ENCODE measurements at places on chromosomes 11 and 22.
A peak's percentile ranks its signal among the peaks of the same experiment; 100 is the strongest.

DNA sequence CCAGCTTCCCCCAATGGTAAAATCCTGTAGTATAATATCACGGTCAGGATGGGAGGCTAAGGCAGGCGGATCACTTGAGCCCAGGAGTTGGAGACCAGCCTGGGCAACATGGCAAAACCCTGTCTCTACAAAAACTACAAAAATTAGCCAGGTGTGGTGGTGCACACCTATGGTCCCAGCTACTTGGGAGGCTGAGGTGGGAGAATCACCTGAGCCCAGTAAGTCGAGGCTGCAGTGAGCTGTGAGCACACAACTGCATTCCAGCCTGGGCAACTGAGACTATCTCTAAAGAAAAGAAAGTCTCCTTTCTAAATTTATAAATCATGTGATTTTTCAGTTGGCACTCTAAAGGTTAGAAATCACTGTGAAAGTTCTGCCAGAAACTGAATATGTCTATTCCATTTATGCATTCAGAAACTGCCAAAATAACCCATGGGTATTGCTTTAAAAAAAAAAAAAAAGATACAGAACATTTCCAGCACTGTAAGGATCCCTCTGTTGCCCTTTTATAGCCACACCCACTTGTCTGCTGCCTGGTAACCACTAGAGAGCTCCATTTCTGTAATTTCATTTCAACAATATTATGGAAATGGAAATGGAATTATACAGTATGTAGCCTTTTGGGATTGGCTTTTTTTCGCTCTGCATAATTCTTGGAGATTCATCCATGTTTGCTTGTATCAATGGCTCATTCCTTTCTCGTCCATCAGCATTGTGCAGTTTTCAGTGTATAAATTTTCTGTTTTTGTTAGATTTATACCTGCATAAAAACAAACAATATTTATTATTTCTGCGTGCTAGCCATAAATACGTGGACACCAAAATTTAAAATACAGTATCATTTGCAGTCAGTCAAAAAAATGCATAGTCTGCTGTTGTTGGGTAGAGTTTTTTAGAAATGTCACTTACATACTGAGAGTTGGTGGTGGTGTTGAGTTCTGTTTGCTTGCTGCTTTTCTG, 9.4 kb downstream of the CDC45 start:
- no peak for DNase-seq

DNA sequence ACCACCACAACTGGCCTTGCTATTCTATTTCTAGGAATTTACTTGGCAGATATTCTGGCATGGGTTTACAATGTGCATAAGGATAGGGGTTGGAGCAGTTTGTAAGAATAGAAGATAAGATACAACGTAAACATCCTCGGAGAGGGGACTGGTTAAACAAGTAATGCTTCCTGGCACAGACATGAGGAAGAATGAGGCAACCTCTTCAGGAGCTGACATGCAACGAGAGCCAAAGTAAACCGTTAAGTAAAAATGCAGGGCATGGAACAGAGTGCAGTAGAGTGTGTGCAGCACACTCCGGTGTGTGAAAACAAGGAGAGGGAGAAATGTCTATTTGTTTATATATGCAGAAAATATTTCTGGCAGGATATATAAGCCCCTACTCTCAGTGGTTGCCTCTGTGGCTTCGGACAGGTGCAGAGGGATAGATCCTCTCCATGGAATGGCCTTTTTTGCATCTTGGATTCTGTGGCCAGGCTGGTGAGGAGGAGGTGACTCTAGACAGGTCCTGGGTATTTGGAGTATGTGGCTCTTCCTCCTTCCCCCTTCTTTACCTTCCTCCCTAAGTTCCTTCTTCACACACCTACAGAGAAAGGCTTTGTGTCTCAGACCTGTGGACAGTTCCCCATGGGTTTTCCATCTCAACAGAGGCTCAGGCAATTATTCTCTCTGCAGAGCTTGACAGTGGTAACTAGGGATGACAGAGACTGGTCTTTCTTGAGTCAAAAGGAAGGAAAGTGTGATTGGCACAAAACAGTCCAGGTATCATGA, 2.5 kb downstream of the RAB36 start:
- no peak for DNase-seq

GRCh38 chr11:12963051-12963450, 46.1 kb upstream of the RASSF10 start:
- DNase-seq, result no peak

GRCh38 chr11:69369210-69369825, 75.4 kb downstream of the MYEOV start:
- no peak for DNase-seq

DNA sequence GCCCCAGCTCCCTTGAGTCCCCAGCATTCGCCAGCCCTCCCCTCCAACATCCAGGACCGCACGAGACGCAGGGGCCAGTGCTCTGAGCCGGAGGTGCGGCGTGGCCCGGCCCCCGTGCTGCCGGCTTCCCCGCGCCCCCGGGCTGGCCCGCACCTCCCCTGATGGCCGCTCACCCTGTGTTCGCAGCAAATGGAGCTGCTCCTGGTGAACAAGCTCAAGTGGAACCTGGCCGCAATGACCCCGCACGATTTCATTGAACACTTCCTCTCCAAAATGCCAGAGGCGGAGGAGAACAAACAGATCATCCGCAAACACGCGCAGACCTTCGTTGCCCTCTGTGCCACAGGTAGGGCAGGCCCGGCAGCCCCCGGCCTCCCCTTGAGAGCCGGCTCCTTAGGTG, 2.7 kb downstream of the CCND1 start:
- DNase-seq, result no peak

GRCh38 chr11:18000760-18001159, 12.1 kb downstream of the SERGEF start:
- no peak for DNase-seq

DNA sequence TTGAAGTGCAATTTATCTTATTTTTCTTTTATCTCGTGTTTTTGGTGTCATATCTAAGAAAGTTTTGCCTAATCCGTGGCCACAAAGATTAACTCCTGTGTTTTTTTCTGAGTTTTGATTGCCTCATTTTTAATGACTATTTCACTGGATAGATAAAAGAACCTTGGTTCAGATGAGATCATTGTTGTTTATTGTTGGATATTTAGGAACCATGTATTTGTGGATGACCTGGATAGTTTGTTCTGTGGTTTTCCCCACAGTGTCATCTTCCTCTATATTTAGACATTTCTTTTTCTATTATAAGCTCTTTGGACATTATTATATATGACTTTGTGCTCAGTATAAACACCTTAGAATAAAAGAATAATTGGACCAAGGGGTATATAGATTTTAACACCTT, 37.2 kb downstream of the PPP6R3 start:
- no peak for DNase-seq

DNA sequence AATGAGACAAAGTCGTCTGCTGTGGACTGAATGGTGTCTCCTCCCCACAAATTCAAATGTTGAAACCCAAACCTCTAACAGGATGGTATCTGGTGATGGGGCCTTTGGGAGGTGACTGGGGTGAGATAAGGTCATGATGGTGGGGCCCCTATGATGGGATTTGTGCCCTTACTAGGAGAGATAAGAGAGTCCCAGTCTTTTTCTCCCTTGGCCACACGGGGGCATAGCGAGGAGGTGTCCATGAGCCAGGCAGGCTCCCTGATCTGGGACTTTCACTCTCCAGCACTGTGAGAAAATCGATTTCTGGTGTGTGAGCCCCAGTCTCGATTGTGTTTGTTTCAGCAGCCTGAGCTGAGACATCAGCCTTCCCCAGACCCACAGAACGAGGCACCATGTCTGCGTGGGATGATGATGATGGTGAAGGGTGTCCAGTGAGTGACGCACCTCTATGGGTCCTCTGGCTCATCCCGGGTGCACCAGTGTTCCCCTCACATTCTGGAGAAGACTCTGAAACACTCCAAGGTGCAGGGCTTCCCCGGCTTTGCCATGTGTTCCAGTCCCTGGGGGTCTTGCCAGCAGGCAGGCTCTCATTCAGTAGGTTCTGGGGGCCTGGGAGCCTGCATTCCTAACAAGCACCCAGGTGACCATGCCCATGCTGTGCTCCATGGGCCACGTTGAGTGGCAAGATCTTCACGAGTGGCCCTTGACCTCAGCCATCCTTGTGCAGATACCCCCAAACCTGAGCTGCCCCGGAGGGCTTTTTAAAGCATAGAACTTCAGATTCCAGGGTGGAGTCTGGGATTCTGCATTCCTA, 363.0 kb downstream of the CTTN start:
- no peak for DNase-seq

DNA sequence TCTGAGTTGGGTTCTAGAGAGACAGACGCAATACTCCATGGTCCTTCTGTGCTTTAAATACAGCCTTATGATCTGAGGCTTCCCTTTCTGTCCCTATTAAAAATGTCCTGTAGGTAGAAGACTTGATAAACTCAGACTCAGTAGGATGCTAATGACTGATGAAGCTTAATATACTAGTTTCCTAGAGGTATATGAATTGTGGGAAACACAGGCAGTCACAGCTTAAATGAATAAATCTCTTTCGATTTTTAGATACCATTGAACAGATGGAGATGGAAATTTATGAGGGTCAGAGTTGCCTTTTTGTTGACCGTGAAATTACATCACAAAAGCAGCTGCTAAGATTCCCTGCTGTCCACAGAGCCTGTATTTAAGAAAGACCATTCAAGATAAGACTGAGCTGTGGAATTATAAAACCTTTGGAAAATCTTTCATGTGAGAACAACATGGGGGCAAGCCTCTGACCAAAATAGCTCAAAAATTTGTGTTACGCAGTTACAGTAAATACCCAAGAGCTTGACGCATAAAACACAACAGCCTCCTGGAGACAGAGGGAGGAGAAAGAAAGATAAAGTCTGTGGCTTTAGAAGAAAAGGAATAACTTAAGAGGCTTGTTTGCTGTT, 172.3 kb downstream of the AASDHPPT start:
- DNase-seq, result no peak

DNA sequence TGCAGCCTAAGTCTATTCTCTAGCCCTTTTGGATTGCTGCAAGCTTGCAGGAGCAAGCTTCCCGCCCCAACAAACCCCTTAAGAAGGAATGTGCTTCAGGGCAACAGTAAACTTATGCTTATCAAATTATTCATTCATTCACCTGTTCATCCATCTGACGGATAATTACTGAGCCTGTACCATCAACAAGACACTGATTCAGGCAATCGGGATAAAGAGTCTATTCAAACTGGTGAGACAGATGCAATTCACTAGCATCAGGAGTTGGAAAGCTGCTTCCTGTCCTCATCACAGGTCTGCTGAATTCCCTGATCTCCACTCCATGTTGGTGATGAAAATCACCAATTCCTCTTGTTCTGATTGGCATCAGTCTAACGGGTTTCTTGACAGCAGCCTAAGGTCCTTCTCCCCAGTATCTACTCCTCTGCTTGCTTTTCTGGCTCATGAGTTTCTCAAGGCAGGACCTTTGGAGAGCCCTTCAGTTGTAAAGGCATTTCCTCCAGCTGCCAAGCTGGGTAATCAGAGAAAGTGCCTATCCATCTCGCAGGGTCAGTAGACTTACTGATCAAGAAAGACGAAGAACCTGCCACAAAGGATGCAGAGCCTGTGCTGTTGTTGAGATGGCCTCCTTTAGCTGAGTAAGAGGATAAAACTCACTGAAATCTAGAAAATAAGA, 429.0 kb upstream of the SYN3 start:
- no peak for DNase-seq

GRCh38 chr11:27723687-27724086, 23.4 kb upstream of the BDNF start:
- no peak for DNase-seq

DNA sequence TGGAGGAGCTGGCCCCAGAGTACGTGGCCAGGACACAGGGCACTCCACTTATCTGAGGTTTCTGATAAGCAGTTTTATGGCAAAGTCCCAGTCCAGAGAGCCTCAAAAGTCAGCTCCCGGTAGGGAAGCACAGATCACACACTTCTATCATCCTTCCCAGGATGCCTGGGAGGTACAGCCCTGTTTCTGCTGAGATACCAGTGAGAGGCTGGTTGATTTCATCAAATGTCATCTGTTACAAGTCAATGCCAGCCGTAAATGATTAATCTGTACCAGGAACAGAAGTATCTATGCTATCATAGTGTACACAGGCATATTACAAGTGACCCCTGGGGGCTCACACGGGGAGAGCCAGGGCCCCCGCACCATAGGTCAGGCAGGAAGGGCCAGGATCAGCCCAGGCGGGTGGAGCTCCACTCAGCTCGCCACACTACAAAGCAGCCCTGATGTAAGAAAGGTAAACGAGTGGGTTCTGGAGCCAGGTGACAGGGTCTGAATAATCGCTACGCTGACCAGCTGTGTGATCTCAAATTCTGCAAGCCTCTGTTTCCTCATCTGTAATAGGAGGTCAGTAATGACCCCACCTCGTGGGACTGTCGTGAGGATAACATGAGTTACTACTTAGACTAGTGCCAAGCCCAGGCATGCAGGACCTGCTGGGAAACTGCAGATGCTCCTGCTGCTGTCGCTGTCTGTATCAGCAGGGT, 17.6 kb downstream of the PLA2G6 start:
- no peak for DNase-seq

DNA sequence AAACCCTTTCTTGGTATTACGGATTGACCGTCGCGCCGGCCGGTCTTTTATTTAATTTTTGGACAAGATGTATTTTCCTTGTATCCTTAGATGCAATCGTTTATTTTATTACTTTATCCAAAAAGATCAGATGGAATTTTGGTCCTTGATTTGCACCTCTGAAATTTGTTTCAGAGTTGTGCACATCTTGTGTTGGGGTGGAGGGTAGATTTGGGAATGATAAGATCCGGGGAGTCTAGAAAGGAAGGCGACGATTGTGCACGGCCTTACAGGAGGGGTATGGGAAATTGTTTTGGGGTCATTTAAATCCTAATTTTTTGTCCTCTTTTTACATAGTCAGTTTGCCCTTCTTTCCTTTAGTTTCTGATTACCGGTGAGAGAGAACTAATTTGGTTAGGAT, 1.4 kb downstream of the KDM2A start:
- DNase-seq, result no peak

GRCh38 chr11:13376838-13377237, 86.2 kb downstream of the BTBD10 start:
- no peak for DNase-seq

GRCh38 chr11:44972746-44973435, 22.2 kb upstream of the TP53I11 start:
- DNase-seq, result no peak

DNA sequence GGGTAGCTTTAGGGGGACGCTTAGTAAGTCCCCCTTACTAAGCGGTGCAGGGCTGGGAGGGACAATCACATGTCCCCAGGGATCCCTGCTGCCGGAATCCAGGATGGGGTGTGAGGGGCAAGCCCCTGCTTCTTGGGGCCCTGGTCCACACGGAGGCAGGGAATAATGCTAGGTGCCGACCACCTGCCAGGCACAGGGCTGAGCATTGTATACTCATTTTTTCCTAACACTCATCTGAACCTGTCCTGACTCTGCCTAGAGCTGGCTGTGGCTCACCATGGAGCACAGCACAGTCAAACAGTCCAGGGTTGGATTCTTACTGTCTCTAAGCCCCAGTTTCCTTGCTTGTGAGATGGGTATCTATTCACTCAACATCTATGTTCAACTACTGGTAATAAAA, 1.4 kb upstream of the LTBP3 start:
- DNase-seq, result no peak

- DNase-seq, result peak; percentile 84
Measured at GRCh38 chr11:27795955-27796861, 96.0 kb upstream of the BDNF start.

DNA sequence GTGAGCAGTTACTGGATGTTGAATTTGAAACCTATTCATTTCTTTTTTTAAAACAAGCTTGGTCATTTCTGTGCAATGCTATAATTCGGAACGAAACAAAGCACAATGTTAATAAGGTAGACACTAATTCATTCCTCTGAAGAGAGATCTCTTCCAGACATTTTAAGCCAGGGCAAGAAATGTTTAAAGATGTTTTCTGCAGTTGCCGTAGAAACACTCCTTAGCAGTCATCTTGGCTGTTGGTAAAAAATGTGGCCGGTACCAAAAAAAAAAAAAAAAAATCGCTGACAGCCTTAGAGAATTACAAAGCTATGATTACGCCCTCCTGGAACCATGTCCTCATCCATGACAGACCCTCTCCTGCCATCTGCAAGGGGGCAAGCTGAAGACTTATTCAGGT, 66.4 kb upstream of the TTC12 start:
- no peak for DNase-seq

All from NCI-H2081 treated with DMSO at 0.1 percent for 48 hours (cell line).